ENCODE measurements at places on chromosomes 12 and 14.

DNA sequence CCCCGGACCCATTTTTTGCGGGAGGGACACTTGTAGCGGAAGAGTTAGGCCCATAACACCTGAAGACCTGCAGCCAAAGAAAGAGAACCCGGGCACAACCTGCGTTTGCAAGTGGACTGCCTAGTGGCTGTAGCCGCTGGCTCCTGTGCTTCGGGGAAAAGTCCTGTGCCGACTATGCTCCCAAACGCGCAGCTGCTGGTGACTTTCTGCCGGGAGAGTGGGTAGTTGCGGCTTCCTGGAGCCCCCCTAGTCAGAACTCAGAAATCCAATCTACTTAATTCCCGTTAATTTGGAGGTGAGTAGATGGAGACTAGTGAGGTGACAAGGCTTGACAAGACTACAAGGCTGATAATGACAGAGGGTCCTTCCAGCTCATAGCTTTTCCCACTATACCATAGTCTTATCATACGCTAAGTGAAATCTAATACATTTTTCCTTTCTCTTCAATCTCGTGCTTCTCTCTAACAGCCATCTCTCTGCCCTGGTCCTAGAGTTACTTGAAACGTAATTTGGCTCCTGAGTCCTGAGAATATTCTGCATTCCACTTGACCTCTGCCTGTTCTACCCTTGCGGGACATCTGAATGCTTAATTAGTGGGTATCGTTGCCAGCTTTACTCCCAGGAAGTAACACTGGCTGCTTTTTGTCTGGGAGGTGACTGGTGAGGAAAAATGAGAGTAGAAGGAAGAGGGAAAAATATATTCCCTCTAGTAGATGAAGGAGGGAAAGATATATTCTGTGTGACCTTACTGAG lies 556 bp downstream of the MTHFD1 start:
- no peak for DNase-seq

DNA sequence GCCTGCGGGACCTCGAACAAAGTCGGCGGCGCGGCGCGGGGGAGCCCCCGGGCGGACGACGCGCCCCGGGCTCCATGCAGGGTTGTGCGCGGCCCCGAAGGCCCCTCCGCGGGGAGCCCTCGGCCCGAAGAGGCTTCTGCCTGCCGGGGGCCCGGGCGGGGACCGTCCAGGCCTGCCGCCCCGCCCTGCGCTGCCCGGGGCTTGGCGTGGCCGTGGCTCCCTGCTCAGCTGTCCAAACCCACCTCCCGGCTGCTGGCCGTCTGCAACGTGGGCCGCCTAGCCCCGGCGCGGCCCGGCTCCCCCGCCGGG lies 670 bp downstream of the DYRK2 start:
- no peak for DNase-seq

- DNase-seq = no peak
These were observed 423.7 kb downstream of the PRKD1 start for GRCh38 chr14:29503903-29504302.

GRCh38 chr12:120914794-120915193 lies 10.6 kb upstream of the SPPL3 start:
- no peak for DNase-seq

DNA sequence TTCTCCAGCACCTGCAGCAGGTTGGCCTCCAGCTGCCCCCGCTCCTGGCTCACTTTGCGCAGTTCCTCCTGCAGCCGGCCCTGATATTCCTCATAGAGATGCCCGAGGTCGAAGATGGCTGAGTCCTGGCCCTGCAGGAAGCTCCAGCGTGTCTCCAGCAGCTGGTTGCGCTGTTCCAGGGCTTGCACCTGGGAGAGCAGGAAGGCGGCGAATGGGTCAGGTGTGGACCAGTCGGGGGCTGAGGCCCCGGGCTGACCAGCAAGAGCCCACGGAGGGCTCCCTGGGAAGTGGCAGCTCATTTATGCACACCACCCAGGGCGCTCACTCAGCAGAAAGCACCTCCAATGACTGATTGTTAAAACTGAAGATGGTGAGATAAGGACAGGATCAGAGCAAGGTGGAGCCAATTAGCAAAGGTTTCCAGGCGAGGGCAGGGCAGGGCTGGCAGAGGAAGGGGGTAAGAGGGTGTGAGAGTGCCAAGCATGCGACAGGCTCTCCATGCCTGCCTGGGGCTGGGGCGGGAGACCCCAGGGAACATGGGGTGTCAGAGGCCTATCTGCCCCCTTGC lies 6.3 kb downstream of the KRT80 start:
- no peak for DNase-seq

DNA sequence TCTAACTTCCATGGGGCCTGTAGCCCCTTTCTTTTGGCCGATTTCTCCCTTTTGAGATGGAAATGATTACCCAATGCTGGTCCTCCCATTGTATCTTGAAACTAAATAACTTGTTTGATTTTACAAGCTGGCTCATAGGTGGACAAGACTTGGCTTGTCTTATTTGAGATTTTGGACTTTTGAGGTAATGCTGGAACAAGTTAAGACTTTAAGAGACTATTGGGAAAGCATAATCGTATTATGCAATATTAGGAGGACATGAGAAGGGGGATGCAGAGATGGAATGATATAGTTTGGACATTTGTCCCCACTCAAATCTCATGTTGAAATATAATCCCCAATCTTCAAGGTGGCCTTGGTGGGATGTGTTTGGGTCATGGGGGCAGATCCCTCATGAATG lies 49.2 kb upstream of the LYZ start:
- no peak for DNase-seq

GRCh38 chr14:104794099-104794498 lies 1.4 kb downstream of the AKT1 start:
- no peak for DNase-seq

GRCh38 chr12:47802312-47802711 lies 17.4 kb downstream of the HDAC7 start:
- no peak for DNase-seq

DNA sequence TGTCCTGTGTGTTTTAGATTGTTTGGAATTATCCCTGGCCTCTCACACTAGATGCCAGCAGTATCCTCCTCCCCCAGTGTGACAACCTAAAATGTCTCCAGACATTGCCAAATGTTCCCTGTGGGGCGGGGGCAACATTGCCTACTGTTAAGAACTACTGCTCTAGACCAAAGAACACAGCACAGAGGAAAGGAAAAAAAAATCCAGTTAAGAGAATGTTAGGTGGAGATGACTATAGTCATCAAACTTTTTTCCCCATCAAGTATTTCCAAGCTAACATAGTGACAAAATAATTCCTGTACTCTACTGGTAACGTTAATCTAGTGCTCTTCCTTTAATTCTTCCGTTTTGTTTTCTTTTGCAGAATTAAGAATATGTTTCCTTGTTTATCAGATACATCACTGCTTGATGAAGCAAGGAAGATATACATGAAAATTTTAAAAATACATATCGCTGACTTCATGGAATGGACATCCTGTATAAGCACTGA lies 3.5 kb downstream of the CDKN1B start:
- no peak for DNase-seq

DNA sequence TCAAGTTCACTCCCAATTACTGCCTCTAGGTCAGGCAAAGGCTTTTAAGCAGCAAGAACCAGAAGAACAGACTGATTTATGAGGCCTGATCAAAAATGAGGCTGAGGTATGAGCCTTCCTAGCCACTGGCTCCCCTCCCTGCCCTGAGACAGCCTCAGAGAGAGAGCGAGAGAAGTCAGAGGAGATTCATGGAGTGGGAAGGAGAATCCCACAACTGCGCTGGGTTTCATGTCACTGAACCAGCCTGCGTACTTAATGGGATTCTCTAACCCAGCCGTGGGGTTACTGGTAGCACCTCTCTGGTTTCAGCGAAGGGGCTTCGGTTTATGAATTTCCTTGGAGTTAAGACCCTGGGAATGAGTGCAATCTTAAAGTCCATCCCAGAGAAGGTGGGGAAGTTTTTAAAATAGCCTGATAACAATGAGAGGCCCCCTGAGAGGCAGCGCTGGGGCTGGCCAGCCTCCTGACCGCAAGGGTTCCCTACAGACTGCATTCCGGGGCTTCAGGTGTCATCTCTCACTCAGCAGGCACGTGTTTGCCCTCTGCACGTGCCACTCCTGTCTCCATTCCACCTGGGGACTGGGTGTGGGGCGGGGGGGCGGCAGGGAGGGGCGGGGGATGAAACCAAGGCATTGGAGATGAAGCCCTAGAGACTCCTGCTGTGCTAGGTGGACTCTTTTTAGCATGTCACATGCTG lies 6.1 kb upstream of the GPRC5A start:
- no peak for DNase-seq

- no peak for DNase-seq
These were observed 26.5 kb downstream of the GPR68 start for GRCh38 chr14:91218014-91218413.

- no peak for DNase-seq
These were observed 153.7 kb downstream of the CEP128 start for GRCh38 chr14:80787876-80788275.

GRCh38 chr12:1630133-1630826 lies 1.2 kb downstream of the WNT5B start:
- DNase-seq = no peak

DNA sequence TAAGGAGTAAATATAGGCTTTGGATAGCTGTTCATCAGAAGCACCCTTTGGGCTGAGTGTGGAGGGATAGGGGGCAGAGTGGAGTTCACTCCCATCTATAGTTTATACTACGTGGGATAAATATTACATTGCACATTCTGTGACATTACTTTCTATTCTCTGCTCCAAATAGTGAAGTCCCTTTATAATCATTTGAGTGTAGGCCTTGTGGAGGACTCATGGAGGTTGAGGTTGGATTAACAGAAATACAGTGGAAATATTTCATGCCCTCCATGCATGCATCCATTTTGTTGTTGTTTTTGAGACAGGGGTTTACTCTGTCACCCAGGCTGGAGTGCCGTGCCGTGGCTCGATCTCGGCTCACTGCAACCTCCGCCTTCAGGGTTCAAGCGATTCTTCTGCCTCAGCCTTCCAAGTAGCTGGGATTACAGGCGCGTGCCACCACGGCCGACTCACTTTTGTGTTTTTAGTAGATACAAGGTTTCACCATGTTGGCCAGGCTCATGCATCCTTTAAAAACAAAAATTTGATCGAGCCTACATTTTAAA lies 1.4 kb downstream of the CHPT1 start:
- no peak for DNase-seq

DNA sequence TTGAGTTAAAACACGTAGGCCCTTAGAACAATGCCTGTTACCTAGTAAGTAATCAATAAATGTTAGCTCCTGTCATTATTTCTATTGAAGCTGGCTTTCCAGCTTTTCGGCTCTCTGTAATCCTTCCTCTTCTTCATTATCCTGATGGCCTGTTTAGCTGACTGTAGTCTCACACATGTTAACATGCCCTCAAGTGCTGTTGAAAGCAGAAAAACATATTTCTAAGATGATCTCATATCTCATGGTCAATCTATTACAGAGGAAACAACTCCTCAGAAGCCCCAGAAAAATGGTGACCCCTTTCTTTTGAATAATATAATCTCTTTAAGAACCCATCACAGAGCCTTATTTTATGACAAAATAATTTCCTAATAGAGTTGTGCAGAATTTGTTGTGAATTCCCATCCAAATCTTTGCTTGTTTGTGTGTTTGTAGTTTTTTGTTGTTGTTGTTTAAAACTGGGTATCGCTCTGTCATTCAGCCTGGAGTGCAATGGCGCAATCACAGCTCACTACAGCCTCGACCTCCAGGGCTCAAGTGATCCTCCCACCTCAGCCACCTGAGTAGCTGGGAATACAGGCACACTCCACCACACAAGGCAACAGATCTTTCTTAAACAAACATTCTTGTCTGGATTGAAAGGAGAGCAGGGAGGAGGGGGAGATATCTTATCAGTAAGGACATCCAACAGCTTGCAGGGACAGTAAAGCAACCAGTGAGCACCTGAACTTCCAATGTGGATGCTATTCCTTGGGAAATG lies 242.5 kb upstream of the CAND1 start:
- DNase-seq = no peak

DNA sequence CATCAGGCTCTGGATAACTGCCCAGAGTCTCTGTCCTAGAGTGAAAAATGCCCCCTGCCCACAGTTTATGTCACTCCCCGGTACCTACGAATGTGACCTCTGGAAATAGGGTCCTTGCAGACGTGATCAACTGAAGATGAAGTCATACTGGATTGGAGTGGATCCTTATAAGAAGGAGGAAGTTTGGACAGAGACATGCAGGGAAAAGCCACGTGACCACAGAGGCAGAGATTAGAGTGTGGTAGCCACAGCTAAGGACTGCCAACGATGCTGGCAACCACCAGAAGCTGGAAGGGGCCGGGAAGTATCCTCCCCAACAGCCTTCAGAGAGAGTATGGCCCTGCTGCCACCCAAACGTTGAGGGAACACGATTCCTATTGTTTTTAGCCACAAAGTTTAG lies 101.2 kb upstream of the NCOR2 start:
- no peak for DNase-seq

DNA sequence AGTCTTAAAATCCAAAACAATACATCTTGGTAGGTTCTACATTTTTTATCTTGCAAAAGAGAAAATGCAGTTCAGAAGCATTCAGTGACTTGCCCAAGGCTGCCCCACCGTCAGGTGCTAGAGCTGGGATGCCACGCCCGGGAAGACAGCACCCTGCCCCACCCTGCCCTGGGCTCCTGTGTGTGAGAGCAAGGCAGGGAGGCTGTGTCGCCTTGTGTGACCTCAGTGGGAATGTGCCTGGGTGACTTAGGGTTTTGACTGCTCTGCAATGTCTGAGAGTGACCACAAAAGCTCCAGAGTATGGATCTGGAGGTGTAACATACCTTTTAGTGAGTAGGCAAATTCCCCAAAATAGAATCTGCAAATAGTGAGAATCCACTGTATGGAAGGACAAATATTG lies 60.0 kb downstream of the AACS start:
- no peak for DNase-seq

DNA sequence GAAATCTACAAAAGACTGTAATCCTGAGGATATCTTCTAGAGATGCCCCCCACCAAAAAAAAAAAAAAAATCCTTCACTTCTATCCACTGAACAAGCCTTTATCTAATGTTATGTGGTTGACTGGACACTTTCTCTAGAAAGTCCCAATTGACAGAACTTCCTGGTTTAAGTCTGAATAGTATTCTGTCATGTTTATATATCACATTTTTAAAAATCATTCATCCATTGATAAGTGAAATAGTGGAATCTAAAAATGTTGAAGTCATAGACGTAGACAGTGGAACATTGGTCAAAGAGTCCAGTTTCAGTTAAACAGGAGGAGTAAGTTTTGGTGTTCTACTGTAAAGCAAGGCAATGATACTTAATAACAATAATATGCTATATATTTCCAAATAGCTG lies 297.0 kb downstream of the SSPN start:
- no peak for DNase-seq

DNA sequence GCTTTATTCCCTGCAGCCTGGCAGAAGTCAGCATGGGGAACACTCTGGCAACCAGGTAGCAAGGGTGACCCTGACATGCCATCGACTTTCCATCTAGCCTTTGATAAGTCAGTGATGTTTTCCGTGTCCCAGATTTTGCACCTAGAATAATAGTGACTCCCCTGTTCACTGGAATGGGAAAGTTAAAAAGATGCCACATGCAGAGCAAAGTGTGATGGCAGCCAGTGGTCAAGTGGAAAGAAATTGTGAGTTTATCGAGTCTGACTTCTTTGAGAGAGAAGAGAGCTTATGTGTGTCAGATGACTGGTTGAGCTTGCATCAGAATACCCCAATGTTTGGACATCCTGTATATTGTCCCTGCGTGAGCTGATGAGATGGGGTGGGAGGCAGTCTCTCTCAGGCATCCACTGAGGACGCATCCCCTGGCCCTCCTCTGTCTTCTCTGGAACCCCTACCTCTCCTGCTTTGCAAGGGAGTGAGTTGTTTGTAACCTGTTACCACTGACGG lies 148.5 kb downstream of the GCH1 start:
- no peak for DNase-seq

GRCh38 chr12:2555487-2556082 lies 239.2 kb upstream of the FKBP4 start:
- no peak for DNase-seq

- DNase-seq = no peak
These were observed 76.6 kb upstream of the KRAS start for GRCh38 chr12:25327321-25327720.

All from type B pancreatic cell (in vitro differentiated cells).